Right hindlimb (tissue), 1 donor: ENCODE measurements at places on chromosomes 3 and 15.
A peak's percentile ranks its signal among the peaks of the same experiment; 100 is the strongest.

- no peak for DNase-seq
These were observed 31.1 kb upstream of the SETD2 start for GRCh38 chr3:47194994-47195393.

GRCh38 chr3:176927280-176927679 is 270.0 kb downstream of the TBL1XR1 start:
- DNase-seq, result no peak

GRCh38 chr15:22945071-22945470 is 35.1 kb downstream of the CYFIP1 start:
- DNase-seq, result no peak

- no peak for DNase-seq
These were observed 15.6 kb downstream of the ZIC1 start for GRCh38 chr3:147424581-147425387.

DNA sequence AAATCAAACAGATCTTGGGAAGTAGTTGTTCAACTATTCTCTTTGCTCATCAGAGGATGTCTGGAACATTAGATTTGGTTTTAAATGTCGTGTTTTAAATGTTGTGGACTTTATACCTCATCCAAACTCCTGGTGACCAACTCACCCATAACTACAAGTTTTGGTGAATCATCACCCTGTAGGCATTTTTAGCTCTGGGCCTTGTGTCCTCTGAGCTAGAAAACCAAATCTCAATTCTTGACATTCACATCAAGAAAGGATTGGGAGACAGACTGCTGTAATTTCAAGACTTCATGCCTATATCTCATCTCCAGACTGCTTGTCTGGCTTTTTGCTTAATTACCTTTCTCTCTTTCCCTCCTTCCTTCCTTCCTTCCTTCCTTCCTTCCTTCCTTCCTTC is 228.5 kb upstream of the ROBO2 start:
- DNase-seq, result no peak

DNA sequence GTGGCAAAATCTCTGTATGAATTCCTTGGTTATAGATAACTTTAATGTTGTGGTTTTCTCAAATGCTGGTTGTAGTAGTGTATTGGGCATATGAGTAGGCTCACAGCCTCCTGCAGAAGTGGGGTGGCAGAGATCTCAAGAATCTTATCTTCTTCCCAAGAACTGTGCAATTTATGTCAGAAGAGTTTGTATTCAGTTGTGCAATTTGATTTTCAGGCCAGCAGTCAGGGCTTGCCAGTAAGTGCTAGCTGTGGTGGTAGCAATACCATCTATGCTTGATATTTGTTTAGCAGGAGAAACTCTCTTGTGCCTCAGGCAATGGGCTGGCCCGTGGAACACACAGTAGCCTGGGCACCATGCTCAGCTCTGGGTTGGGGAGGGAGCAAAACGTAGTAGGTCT is 58.4 kb upstream of the GOLIM4 start:
- no peak for DNase-seq

DNA sequence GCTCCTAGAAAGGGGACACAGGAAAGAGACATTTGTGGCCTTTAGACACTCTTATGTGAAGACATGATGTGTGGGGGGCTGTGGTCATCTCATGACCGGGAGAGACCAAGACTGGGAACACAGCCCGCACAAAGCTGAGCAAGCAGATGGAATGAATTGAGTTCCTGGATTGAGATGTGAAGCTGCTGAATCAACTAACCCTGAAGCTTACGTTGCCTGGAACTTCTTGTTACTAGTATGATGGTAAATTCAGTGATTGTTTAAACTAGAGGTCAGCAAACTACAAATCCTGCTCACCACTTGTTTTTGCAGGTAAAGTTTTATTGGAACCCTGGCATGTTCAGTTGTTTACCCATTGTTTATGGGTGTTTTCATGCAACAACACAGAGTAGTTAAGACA is 83.4 kb upstream of the BHLHE40 start:
- DNase-seq, result peak; percentile 45

DNA sequence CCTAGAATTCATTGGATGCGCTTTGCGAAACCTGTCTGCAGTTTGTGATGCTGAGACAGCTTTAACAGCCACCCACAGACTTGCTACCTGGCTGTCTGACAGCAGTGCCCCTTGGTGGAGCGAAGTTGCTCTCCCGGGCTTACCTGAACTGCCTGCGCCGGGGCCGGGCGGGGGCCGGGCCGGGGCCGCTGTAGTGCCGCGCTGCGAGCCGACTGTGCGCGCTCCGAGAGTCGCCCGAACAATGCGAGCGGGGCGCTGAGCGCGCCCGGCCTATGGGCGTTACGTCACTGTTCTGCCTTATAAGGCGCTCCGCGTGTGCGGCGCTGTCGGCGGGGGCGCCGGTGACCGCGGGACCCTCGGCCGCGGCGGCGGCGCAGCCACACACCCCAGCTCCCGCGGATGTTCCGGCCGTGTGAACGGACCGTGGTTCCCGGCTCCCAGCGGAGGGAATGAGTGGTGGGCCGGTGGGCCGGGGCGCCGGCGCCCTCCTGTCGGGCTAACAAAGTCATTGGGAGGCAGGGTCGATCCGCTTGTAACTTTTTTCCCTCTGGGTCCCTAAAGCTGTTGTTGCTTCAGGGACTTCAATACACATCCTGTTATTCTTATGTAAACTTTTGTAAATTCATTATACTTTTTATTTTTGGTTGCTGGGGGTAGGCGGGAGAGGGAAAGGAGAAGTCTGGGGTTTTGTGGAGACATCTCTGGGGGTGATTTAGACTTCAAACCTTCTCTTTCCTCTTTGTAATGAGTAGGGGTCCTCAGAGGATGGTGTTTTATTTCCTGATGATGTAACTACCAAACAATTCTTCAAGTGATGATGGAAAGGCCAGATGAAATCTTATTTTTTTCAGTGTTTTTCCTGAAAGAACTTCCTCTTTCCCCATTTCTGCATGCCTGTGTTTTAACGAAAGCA is 58.5 kb downstream of the CMSS1 start:
- peak; percentile 92 for DNase-seq
